ENCODE measurements at places on chromosomes 7 and 10.

DNA sequence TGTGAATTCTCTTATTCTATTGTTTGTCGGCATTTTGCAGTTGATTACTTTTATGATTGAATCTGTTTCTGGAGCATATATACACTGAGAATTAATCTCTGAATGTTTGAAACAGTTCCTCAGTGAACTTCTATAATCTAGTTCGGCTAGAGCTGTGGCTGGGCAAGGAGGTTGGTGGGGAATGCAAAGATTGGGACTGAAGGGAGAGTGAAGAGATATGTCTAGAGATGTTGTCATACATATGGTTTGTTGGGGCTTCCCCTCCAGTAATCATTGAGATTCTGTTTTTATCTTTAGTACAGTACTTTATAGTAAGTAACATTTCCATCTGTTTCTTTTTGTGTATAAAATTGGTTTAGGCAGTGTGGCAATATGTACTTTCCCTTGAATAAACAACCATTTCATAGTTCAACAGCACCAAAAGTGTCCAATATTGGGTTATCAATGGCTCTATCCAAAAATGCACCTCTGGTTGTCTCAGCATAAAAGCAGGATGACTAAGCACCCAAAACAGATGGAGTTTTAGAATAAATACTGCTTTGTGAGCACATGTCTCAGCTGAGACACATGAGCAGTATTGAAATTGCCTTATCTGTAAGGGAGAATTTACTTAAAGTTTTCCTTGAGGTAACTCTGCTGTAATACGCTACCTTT is 36.7 kb downstream of the WAC start:
- no peak for DNase-seq

DNA sequence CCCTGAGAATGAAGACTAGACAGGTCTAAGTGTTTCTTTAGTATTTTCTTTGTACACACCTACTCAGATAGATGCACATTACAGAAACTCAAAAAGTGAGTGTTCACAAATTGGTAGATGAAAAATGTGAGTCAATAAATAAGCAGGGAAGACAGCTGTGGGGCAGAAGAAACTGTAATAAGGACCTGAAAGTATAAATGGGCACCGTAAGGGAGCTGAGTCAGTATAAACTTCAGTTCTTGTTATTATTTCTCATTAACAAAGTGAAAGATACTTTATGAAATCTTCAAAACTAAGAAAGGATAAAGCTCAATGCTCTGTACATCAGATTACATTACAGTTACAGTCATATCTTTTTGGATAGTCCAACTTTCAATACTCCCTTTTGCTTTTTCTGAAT is 2.5 kb downstream of the MTPN start:
- DNase-seq: no peak

- DNase-seq: no peak
Observed at GRCh38 chr10:86402283-86402941, 35.8 kb upstream of the GRID1 start.

GRCh38 chr7:127658970-127659630 is 7.1 kb downstream of the SND1 start:
- DNase-seq: no peak

All from tibial nerve (tissue), 4 donors.